T-cell (primary cell): ENCODE measurements at places on chromosomes 13 and 19.

DNA sequence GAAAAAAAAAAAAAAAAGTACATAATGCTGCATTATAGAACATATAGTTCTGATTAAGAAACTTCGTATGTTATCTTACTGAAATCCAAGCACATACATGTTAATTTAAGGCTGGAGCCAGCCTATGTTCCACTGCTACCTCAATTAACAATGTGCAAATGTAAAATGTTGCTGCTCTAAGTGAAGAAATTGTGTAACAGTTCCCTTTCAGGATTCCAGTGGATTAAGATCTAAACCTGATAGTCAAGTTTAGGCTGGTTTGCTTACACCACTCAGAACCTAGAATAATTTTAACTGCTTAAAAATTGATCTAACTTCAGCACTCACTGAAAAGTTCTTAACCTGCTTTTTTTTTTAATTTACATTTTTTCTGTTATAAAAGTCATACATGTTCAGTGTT lies 4.2 kb downstream of the VPS36 start:
- no peak for DNase-seq

GRCh38 chr19:33039108-33039599 lies 25.5 kb downstream of the RHPN2 start:
- no peak for DNase-seq

DNA sequence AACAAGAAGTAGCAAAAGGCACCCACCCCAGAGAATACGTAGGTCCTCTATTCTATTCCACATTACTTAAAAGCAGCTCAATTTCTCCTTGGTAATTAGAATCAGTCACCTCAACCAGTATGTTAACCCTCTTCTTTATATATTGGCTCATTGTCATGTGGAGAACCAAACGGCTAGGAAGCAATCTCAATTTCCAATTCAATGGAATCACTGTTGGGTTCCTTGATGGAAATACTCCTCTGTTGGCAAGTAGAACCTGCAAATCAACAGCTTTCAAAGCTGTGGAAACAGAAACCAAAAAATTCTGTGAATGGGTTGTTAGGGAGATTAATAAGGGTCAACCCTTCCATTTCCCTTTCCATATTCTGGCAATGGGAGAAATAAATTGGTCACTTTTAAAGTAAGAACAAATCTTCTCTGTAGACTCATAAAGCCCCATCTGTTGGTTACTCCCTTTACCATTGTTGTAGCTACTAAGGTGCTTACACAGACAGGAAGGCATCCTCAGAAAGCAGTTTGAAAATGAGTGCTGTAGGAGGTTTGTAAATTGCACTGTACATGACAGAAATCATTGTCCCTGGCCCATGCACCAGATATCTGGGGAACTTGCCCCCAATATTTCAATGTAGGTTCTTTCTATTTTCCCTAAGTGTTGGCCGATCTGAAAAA lies 138.6 kb upstream of the UFM1 start:
- DNase-seq: no peak

- no peak for DNase-seq
Measured at GRCh38 chr13:83223546-83223945, 658.7 kb downstream of the SLITRK1 start.

DNA sequence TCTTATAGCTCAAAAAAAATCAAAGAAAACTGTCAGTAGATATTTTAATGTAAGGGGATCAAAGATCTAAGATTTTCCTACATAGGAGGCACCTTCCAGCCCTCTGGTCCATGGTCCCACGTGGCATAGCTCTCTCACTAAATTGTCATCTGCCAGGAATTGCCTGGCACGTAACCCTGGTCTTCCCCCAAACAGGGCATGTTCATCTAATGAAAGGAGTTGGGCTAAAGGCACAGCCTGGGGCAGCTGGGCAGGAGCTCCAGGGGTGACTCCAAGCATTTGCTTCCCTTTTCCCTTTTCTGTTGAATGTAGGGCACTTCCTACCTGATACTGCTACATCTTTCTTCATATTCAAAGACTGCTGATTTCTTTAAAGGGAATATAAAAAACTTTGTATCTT lies 148.7 kb downstream of the COL4A1 start:
- DNase-seq: no peak

DNA sequence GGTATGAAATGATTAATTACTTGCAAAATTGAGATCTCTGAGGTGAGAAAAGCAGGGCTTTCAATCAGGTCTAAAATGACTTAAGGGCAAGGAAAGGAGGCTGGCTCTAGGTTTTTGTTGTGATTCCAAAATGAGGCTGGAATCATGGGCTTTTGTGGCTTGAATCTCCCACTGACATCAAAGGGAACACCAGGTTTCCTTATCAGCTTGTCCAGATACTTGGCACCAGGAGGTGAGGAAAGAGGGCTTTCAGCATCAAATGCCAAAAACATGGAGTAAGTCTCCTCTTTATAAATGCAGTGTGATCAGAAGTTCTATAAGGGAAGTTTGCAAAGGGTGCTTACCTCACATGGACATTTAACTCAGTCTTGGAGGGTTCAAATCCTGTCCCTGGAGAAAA lies 402.3 kb downstream of the NDFIP2 start:
- no peak for DNase-seq

DNA sequence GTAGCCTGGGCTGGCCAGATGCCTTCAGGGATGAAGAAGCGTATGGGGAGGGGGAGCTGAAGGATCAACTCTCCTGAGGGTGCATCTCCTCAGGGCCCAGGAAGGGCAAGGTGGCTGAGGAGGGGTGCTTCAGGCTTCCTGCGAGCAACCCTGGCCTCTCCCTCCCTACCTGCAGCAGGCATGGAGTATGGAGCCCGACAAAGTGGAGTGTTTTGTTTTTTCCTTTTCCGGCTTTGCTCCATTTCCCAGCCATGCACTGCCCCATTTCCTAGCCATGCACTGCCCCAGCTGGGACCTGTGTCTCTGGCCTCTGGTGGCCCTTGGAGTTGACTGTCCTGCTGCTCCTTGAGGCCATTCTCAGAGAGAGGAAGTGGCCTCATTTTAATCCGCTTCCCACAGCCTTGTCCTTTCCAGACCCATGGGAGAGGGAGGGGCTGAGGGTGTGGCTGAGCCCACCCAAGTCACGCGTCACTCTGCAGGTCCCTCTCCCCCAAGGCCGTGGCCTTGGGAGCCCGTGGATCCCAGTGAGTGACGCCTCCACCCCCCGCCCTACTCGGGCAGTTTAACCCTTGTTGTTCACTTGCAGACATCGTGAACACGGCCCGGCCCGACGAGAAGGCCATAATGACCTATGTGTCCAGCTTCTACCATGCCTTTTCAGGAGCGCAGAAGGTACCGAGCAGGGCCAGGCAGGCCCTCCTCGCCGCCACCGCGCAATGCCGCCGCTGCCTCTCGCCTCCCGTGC lies 34.4 kb downstream of the CAPN12 start:
- no peak for DNase-seq

- DNase-seq: no peak
Measured at GRCh38 chr19:44740351-44740824, 8.1 kb upstream of the BCL3 start.

DNA sequence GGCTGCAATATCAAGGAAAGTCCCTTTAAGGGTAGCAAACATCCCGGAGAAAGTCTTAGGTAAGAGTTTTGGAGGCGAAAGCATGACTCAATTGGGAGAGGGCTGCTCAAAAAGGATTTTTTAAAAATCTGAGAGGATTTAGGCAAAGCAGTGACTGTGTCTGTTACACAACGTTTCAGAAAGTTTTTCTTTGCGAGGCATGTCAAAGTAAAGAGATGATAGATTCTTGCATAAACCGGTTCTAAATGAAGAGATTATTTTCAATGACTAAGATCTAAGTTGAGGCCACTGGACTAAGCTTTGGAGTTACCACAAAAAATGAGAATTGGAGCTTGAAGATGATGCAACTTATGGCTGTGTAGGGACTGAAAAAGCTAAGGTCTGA lies 43.7 kb upstream of the ENOX1 start:
- DNase-seq: no peak
